Activated T-cell treated with anti-CD3 and anti-CD28 coated beads for 4 hours (primary cell): ENCODE measurements at places on chromosomes 2 and 18.

GRCh38 chr18:850960-851359, 38.9 kb upstream of the YES1 start:
- no peak for DNase-seq

GRCh38 chr2:163934131-163934530, 198.3 kb upstream of the FIGN start:
- DNase-seq: no peak

GRCh38 chr2:36478332-36478738, 119.6 kb downstream of the FEZ2 start:
- no peak for DNase-seq

GRCh38 chr2:213266421-213266820, 17.8 kb upstream of the SPAG16 start:
- DNase-seq: no peak

- peak; percentile 44 for DNase-seq
These were observed 84.6 kb downstream of the NRP2 start for GRCh38 chr2:205766779-205767359.

DNA sequence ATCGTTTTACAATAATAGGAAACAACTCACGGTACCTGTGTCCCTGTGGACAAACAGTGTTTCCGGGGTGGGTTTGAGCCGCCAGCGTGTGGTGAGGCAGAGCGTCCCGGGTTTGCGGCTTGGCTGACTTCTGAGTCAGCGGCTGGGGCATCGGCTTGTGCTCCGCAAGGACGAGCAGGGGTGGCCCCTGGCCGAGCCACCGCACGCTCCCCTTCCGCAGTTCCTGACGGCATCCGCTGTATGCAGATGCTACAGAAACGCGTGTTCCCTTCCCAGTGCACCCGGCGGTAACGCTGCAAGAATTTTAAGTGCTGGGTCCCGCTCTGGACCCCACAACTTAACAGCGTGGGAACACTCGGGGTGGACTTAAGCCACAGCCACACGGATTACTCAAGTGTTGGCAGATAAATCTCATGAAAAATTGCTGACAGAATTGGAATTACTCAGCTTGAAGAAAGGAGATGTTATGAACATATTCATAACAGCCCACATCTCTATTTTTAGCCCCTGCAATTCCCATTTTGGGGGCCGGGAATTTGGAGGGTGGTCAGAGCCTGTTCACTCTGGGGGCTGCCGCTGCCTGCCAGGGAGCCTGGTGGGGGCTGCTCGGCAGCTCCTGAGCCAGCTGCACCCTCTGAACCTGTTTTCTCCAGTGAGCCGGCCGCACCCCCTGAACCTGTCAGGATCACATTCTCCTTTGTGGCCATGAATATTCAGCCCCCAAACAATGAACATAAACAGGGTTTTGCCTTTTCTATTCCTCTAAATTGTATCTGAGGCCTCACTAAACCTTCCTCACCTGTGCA, 12.6 kb upstream of the KCNG2 start:
- DNase-seq: no peak

GRCh38 chr2:215430528-215431187, 5.2 kb downstream of the FN1 start:
- DNase-seq: no peak

DNA sequence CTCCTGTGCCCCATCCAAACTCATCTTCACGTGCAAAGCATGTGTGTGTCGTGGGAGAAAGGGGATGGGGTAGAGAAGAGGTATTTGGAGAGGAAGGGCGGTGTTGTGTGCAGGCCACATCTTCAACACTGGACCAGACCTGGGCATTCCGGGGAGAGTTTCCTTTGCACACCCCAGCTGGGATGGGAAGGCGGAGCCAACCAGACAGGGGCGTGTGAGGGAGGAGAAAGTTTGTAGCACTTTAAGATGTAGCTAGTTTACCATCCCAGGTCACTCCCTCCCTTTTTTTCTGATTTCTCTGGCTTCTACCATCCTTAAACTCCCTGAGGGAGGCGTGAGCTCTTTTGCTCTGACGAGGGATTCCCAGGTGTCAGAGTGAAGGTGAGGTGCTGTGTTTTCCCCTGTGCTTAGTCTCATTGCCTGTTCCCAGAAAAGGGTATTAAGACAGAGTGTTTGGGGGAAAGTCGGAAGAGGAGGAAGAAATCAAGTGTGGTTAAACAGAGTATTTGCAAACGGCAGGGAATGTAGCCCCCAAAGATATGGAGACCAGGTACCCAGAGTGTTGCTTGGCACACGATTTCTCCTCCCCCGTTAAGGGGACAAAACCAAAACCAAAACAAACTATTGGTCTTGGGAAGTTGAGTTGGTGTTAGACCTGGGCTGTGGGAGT, 1.6 kb downstream of the SETBP1 start:
- DNase-seq: no peak

GRCh38 chr2:26557244-26557925, 79.5 kb upstream of the OTOF start:
- no peak for DNase-seq

DNA sequence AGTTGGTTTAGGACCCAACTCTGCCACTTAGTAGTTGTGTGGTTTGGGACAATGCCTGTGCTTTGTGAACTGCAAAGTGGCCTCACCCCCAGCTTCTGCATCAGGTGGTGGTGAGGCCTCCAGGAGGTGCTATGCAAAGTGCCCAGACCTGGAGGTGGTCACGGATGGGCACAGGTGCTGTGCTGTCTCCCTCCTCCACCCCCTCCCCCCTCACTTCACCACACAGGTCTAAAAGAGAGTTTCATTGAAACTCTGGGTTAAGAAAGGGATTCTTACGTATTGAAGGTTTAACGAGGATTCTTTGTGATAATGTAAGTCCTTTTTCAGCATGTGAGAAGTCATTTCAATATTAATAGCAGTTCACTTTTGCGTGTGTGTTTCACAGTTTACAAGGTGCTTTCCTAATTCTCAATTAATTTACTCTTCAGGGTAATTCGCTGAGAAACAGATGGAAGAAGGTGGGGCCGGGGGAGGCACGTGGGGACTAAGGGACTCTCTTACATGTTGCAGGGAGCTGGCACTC, 369.9 kb downstream of the LPIN1 start:
- DNase-seq: no peak

GRCh38 chr2:215435280-215435869, 493 bp downstream of the FN1 start:
- no peak for DNase-seq

GRCh38 chr2:9439536-9439935, 16.1 kb downstream of the CPSF3 start:
- no peak for DNase-seq

DNA sequence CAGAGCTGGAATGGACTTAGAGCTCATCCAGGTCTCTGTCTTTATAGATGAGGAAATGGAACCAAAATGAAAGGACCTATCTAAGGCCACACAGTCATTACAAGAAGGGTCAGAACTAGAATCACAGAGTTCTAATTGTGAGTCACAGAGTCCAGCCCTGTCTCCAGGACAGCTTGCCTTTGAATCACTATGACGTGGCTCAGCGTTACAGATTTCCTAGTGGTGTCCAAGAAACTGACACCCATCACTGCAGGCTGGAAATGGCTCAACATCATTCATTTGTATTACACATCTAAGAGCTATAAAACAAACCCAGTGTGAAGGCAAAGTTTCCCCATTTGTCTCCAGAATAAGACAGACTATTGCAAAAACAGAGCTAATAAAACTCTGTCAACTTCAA, 164.3 kb upstream of the SIX2 start:
- no peak for DNase-seq

DNA sequence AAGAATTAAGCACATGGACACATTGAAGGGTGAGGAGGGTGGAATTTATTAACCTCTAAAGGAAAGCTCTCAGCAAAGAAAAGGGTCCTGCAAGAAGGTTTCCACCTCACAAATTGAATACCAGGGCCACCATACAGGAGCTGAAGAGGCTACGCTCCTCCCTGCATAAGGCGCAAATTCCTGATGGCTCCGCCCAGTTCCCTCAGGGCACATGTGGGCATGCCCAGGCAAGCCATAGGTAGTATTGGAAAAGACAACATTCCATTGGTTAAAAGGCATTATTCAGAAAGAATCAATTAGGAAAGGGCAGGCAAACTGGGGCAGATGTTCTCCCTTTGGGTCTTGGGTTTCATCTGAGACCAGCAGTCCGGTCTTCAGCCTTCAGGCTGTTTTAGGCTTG, 161.2 kb downstream of the PTPRM start:
- DNase-seq: no peak

DNA sequence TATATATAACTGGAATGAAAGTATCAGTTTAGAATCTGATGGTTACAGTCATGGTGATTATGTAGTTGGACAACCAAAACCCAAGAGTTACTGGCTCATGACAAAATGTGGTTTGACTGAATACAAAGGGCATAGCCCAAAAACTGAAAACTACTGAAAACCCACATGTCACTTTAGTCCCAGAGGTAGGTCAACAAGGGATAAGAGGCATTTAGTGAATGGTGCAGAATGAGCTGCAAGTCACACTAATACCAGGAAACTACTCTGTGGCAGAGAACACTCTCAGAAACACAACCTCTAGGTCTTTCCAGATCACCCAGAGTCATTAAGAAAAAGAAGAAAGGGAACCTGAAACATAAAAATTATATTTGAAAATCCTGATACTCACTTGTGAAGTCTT, 154.5 kb downstream of the AGPS start:
- DNase-seq: no peak

GRCh38 chr2:105186967-105187498, 54.5 kb upstream of the GPR45 start:
- no peak for DNase-seq
